ENCODE measurements at places on chromosomes 2 and 18. TPM values are rescaled to one million over a fixed set of nuclear protein-coding genes. Genes with fewer than 3 reads are reported as not detected.

B3GNT7 gene
- total RNA-seq = 2.3 TPM

SDC1 gene
- 194 TPM for total RNA-seq

LONRF2 gene
- total RNA-seq = 2.0 TPM

OTOS gene
- not detected for total RNA-seq

NGEF gene
- total RNA-seq = 15.5 TPM

LYPD1 gene
- 14.6 TPM for total RNA-seq

MYOM1 gene
- 0.41 TPM for total RNA-seq

CYTIP gene
- 0.22 TPM for total RNA-seq

IL18R1 gene
- total RNA-seq = 1.0 TPM

ESPNL gene
- 0.12 TPM for total RNA-seq

TEKT4 gene
- total RNA-seq = not detected

HOXD3 gene
- total RNA-seq = 0.18 TPM

PTGR3 gene
- 16.5 TPM for total RNA-seq

FN1 gene
- total RNA-seq = 307 TPM

C1QL2 gene
- 0.48 TPM for total RNA-seq

IL1B gene
- total RNA-seq = 0.26 TPM

EML6 gene
- 1.0 TPM for total RNA-seq

KCNJ3 gene
- not detected for total RNA-seq

TRIM43 gene
- not detected for total RNA-seq

SLC5A7 gene
- total RNA-seq = not detected

VWA3B gene
- total RNA-seq = not detected

LRRC30 gene
- total RNA-seq = not detected

SOWAHC gene
- 9.3 TPM for total RNA-seq

MYO7B gene
- total RNA-seq = 0.16 TPM

NEU4 gene
- 0.37 TPM for total RNA-seq

CNDP1 gene
- not detected for total RNA-seq
